ENCODE measurements at places on chromosomes 7 and 10.

DNA sequence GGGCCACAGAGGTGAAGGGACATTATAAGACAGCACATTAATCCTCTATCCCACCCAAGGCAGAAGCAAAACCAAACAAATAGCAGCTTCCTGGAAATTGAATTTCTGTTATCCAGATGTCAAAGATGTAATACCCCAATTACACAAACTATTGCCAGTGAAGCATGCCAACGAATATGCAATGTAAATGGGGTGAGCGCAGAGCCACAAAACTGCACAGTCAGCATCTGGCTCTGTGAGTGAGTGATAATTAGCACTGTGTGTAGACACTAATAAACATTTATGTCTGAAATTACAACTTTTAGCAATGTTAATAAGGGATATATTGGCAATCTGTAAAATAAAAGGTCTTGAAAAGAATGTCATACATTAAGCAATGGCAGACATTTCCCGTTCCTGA, 3.2 kb downstream of the BEND7 start:
- no peak for DNase-seq

- DNase-seq, result no peak
Measured at GRCh38 chr10:34759837-34760215, 55.3 kb downstream of the PARD3 start.

GRCh38 chr7:151239837-151240459, 7.7 kb downstream of the CHPF2 start:
- no peak for DNase-seq

DNA sequence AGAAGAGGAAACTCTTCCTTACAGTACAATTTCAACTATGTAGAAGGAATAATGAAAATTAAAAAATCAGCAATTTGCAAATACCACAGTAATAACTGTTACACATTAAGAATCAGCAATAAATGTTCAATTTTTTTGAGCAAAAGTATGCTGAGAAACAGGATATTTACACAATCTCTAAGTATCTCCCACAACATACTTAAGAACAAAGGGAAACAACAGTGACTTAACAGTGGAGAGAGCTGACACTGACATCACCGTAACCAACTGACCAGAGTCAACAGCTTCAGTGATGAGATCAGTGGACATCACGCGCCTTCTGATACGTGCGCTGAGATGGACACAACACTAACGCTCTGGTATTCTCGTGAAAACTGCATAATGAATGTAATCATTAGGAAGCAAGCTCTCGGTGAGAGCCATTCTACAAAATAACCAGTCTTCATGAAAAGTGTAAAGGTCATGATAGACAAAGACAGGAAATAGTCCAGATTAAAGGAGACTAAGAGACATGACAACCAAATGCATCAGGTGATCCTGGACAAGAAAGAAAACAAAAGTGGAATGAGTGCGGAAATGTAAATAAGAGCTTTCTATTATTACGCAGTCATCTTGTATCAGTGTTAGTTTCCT, 82.6 kb downstream of the PIP4K2A start:
- DNase-seq, result no peak

DNA sequence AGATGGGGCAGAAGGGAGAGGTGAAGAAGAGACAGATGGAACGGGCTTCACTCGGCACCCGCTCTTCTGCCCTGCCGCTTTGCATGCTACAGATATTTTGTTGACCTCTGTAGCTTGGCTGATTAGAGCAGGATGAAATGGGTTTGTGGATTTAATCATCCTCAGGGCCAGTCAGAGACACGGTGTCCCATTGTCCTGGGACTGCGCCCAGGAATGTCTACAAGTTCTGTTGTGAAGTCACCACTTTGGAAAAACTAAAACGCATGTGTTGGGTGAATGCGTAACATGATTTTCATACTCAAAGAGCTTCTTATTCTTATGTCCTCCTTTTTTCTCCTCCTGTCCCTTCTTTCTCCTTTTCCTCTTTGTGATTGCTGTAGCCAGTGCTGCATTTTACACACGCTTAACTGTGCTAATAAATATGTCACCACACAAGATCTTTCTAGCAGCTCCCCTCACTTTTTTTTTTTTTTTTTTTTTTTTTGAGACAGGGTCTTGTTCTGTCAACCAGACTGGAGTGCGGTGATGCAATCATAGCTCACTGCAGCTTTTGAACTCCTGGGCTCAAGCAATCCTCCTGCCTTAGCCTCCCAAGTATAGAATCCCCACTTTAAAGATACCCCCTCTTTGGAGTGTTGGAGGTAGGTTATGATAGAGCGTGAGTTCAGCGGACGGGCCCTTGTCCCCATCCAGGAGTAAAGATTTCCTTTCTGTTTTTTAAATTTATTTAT, 3.4 kb downstream of the CPA4 start:
- no peak for DNase-seq

- DNase-seq, result no peak
Measured at GRCh38 chr10:86305521-86305920, 61.1 kb downstream of the GRID1 start.

GRCh38 chr10:101569622-101570427, 18.2 kb downstream of the POLL start:
- DNase-seq, result peak; percentile 71

DNA sequence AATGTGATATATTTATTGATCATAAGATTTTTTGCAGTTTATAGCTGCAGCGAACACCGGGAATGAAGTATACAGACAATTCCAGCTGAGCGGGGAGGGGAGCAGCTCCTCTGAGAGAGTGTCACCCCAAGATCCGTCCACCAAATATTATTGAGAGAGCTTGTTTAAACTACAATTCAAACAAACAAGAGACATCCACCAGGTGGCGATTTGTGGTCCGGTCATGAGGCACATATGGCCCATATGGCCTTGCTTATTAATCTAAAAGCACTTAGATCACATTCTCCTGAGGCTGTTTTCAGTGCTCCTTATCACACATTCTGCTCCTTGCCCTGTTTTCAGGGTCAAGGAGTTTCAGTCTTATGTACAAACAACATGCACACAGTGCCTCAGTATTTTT, 83.1 kb downstream of the THSD7A start:
- no peak for DNase-seq

GRCh38 chr10:48973065-48973464, 33.4 kb upstream of the LRRC18 start:
- DNase-seq, result no peak

DNA sequence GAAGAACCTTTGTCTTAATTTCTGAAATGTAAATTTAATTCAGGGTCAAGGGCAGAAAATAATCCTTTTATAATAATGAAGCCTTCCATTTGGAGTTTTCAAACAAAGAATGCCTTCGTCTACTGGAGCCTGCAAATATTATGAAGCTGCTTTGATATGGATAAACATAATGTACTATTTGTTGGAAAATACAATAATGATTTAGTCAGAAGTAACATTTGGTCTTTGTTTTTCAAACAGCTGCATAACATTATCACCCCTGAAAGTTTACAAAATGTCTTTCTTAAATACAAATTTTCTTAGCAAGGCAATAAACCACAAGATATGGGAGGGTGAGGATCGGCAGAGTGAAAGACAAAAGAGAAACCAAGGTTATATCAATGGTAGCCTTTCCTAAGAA, 41.5 kb downstream of the TMEM26 start:
- no peak for DNase-seq

GRCh38 chr10:50882540-50882983, 2.9 kb downstream of the A1CF start:
- DNase-seq, result no peak

DNA sequence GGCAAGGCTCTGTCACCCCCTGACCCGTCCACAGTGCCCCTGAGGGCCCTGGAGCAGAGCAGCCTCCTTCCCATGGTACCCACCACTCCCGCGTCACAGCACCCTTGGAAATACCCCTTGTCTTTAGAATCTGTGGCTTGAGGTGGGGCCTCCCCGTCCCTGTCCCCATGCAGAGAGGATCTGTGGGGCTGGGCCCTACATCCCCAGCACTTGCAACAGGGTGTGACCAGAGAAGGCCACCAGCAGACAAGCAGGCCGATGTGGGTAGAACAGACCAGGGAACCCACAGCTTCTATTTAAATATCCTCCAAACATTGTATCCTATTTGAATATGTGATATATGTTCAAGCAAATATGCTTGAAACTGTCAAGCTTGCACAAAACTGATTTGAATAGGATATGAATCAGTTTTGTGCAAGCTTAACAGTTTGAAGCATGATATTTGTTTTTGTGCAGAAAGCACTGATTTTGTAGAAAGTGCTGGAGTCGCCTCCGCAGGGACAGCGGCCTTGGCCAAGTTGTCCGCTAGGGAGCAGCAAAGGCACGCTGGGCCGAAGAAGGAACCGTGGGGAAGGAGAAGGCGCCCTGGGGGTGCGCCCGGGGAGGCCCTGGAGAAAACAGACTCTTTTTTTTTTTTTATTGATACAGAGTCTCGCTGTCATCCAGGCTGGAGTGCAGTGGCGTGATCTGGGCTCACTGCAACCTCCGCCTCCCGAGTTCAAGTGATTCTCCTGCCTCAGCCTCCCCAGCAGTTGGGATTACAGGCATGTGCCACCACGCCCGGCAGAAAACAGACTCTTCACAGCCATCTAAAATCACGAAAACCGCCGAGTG, 2.2 kb downstream of the CFAP46 start:
- DNase-seq, result peak; percentile 50

DNA sequence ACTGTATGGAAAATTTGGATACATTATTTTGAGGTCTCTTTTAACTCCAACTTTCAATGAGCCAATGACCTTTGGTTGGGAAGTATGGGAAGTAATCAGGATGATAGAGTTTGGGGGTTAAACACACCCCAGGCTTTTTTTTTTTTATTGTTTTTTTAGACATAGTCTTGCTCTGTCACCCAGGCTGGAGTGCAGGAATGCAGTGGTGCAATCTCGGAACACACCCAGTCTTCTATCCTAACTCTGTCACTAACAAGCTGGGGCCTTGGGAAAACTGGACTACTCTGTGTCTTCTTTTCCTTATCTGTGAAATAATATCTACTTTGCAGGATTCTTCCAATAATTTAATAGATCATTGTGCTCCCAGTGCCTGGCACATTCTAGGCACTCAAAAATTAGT, 37.6 kb upstream of the AGBL3 start:
- peak; percentile 59 for DNase-seq

DNA sequence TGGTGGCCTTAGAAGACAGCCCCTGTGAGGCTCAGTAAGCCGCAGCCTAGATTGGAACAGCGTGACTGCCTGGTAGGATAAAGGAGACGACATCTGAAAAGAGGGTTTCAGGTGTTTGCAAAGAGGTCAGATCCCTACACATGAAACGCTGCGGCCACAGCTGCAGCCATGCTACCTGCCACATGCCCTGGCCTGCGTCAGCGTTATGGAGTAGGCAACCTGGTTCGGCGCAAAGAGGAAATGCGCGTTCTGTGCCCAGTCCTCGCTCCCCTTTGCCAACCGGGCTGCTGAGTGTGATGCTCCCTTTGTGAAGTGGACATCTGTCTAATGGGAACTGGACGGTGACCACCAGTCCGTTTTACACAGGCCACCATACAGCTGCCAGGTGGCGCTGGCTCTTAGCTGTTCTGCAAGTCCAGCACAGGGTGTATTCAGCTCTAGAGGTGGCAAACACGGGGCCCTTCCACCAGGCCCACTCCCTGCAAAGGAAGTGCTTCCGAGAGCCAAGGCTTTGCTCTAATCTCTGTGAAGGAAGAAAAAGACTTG, 160.3 kb downstream of the CELF2 start:
- DNase-seq, result no peak

DNA sequence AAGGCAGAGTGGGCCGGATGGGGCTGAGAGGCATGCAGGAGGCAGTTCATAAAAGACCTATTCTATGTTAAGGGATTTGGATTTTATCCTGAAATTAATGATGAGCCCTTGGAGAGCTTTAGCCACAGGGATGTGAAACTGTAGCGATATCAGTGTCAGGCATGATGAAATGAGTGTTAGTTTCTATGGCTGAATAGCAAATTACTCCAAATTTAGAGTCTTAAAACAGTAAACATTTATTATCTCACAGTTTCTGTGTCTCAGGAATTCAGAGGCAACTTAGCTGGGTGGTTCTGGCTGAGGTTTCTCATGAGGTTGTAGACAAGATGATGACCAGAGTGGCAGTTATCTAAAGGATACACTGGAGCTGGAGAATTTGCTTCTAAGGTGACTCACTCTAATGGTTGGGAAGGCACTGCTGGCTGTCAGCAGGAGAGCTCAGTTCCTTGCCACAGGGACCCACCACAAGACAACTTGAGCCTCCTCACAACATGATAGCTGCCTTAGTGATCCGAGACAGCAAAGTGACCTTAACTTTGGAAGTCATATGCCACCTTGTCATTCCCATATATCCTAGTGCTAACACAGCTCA, 36.7 kb upstream of the SFTPD start:
- no peak for DNase-seq

DNA sequence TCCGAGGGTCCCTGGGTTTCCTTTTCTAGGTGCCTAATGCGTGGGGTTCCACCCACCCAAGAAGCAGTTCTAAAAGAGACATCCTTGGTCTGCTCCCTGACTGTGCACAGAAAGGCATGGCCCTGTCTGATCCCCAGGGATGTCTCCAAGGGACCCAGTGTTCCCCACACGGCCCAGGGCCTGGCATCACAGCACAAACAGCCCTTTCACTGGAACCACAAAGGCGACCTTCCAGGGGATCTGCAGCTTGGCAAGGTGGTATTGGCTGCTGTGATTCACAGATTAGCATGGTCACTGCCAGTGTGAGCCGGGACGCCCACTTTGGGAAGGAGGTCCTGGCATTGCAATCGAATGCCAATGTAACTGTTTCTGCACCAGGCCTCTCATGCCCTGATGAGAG, 6.4 kb downstream of the KCNMA1 start:
- DNase-seq, result no peak

DNA sequence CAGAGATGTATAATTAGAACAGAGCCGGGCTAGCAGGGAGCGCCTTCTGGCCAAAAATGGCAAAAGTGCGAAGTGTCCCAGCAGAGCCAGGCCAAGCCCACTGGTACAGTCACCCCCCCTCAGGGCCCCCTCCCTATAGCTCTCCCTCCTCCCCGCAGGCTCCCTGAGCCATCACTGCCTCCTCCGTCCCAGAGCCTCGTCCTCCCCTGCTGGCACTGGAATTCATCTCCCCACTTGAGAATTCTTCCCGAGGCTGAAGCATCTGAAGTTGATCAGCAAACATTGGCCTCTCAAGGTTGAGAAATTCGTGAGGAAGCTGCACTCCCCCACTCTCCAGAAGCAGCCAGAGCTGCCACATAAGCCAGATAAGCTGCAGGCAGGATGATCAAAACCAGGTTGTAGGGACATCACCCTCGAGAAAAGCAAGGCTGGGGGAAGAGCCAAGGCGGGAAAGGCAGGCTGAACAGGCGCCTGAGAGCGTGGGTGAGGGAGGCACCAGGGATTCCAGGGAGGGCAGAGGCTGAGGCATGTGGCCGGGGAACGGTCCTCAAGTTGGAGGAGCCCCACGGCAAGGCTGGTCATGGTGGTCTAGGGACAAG, 23.4 kb downstream of the CAMK2G start:
- DNase-seq, result peak; percentile 16

DNA sequence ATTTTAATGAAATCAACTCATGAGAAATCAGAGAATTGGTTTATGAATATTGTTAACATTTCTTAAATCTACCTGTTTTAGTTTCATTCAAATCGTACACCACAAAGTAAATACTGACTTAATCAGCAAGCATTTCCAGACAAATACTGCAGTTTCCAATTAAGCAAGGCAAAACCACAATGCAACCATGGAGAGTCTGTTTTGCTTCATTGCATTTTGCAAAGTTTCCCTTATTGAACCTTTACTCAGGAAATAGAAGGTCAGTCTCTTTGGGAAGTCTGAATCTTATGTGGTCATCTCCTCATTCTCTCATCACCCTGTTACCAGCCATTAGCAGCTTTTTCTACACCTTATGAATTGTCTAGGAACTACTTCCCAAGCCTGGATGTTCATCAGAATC, 400.5 kb downstream of the IPMK start:
- DNase-seq, result no peak

GRCh38 chr7:68744036-68744435, 854.2 kb upstream of the AUTS2 start:
- no peak for DNase-seq
